ENCODE measurements at places on chromosomes 4 and X.

DNA sequence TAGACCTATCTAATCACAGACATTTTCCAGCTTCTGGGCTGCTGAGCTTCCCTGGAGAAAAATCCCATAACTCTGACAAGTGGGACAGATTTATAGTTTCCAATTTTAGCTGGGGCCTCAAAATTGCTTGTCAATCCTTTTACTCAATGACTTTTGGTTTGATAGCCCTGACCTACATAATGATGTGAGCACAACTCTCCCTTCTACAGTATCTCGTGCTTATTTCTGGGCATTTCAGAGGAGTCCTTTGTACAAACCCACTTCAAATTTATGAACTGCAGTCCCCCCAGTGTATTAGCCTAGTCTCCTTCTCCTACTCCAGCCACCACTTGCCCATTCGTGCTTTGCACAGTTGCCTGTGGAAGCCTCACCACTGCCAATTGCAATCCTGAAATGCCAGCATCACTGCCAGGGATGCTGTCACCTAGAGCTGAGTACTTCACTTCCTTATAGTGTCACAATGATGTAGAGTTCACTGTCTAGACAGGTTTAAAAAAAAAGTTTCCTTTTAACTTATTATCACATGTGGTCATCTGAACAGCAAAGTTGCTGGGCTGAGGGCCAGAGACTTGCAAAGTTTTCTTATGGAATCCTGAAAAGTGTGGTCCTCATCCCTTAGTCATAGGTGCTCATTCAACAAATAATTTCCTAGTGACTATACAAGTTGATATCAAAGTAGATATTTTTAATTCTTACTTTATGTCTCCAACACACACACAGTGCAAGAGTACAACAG, 21.2 kb downstream of the TRAM1L1 start:
- DNase-seq = no peak

DNA sequence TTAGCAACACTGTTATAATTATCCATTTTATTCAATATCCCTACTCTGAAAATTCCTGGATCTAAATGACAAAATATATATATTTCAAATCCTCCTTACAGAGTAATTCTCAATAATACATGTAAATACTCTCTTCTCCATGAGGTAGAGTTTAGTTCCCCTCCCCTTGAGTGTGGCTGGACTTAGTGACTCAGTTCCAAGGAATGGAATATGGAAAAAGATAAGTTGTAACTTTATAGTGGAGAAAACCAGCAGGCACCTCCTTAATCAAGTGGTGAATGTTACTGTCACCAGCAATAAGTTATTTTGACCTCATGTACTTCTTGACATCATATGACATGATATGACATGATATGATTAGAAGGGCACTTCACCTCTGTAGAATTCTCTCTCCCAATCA, 302.0 kb downstream of the RAB28 start:
- no peak for DNase-seq

GRCh38 chr4:73080789-73081188, 11.3 kb upstream of the COX18 start:
- DNase-seq = no peak

GRCh38 chr4:124710015-124710741, 2.4 kb downstream of the ANKRD50 start:
- DNase-seq = no peak

DNA sequence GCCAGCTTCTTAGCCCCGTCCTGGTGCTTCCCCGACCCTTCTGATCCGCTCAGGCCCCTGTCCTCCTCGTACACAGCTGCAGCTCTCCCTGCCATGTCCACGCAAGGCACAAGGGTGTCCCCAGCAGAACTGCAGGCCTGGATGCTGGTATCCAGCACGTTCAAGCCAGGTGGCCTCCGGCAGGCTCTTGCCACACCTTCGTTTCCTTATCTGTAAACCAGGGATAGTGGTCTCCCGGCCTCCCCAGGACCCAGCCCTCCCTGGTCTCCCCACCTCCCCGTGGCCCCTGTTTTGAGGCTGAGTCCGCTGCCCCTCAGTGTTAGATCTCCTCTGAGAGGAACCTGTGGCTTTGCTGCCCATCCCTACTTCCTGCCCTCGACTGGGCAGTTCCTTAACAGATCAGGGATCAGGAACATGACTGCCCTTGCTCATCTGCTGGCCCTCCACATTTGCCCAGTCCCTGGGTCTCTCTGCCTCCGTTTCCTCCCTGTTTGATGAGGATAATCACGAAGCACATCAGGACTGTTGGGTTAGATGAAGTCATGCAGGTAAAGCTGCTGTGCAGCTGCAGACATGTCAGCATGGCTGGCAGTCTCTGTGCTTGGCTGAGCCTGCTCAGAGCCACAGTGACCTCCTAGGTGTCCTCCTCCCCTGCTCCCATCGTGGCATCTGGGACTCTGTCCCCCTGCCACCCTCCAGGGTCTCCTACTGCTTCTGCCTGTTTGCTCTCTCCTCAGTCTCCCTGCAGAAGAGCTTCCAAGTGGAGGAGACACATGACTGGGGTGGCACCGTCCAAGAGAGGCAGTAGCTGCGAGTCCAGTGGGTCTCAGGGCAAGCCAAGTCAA, 32.9 kb downstream of the PIGG start:
- no peak for DNase-seq

GRCh38 chrX:47579537-47579936, 2.7 kb upstream of the TIMP1 start:
- peak; percentile 61 for DNase-seq

GRCh38 chr4:76066546-76066945, 8.0 kb upstream of the ART3 start:
- no peak for DNase-seq
